NCI-H2029 (cell line): ENCODE measurements at places on chromosomes 4 and X.

DNA sequence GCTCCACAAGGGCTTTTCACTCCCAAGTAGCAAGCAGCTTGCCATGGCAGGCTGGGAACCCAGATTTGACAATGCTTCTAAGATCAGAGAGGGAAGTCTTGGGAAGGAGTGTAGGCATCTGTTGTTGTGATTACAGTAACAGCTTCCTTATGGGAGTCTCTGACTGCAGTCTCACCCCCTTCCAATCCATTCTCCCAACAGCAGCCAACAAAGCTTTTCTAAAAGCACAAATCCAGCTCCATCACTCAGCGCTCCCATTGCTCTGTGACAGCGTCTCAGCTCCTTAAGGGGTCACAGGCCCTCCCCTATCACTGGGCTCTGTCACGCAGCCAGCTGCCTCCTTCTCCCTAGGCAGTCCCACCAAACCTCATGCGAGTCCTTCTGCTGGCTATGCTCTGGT is 7.1 kb downstream of the IGFBP7 start:
- DNase-seq, result no peak

DNA sequence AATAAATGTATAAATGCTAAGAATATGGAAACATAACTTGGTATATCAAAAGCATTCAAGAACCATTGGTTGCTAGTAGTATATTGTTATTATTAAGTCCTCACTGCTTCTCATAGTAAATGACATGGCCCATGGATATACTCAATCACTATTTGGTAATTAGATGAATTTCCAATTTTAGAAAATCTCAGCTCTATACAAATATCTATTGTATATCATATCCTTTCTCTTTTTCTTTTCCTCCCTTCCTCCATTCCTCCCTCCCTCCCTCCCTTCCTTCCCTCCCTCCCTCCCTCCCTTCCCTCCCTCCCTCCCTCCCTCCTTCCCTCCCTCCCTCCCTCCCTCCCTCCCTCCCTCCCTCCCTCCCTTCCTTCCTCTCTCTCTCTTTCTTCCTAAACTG is 514.4 kb upstream of the LCORL start:
- no peak for DNase-seq

GRCh38 chrX:49704691-49705404 is 9.1 kb upstream of the PAGE1 start:
- no peak for DNase-seq

GRCh38 chr4:30153427-30153826 is 566.7 kb upstream of the PCDH7 start:
- DNase-seq, result no peak

DNA sequence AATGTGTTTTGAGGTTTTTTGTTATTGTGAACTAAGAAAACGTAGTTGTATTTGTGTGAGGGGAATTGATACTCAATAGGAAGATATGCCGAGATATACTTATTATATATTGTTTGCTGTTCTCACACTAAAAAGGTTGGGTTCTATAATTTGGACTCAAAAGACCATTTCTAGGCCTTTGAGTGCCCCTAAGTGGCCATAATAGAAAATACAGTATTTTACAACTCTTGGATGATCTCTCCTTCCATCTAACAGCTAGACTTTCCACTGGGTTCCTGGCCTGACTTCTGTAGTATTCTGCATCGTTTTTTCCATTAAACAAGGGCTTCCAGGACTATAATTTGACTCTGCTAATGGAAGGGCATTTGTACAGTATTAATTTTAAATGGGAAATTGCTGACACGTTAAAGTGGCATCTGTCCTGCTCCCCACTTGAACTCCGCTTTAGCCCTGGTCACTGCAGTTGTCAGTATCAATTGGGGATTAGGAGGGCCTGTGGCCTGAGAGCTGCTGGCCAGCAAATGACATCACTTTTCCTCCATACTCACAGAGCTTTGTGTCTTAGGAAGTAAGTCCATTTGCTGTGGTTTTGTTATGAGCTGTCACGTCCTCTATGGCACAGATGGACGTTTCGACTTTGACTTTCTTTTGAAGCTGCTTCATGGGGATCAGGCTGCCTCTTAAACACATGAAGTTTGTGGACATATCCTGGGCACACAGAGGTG is 176.9 kb downstream of the SLIT2 start:
- no peak for DNase-seq

DNA sequence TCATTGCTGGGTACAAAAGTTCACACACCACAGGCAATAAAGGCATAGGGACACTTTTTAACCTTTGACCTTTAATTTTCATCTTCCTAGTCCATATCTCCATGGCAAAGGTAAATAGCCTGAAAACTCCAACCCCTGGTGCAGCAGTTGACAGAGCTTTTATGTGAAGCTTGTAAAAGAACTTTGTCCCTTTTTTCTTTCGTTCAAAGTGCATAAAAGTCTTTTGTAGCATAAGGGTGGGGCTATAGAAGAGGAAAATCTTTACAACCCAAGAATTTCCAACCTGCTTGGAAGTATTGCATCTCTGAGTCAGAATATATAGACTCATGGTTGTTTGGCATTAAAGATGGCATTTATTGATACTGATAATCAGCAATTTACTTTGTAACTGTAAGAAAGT is 20.4 kb downstream of the POF1B start:
- no peak for DNase-seq

DNA sequence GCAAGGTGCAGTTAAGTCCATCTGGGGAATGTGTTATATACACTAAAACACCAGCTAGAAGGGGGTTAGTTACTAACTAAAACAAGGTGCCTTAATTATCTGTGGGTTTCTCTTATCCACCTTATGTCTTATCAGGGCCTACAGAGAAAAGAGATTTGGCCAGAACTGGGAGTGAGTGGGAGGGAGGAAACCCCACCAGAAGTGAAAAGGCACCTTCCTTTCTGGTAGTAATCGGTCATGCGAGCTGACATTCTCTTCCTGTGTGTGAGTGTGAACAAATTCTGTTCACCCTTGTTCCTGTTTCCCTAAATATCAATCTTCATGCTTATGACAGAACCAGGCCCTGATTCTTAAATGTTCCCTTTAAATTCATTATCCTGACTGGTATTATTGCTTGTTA is 43.5 kb downstream of the SRPX2 start:
- no peak for DNase-seq

DNA sequence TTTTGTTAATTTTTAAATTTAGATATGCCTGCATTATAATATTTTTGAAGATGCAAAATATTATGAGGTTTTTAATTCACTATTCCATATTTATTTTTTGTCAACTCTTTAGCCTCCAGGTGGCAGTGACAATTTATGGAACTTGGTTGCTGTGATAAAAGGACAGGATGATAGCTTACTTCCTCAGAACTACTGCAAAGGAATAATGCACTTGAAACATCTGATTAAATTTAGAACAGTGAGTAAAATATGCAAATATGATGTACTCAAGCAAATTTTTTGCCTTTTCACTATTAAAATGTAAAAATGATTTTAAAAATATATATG is 45.1 kb downstream of the SPATA4 start:
- DNase-seq, result peak; percentile 1

DNA sequence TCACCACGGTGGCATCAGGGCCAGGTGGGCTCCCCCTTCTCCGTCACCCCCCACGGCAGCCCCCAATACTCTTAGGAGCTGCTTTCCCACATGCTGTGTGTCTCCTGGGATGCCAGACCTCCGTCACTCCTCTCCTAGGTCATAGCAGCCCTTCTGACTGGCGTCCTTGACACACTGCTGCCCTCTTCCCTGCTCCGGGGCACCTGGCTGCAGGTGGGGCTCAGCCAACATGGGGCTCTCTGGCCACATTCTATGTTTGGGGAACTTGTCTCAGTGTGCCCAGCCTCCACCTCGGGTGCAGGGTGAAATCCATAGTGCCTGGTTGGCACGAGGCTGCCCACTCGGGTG is 13.8 kb downstream of the TMEM175 start:
- DNase-seq, result no peak

DNA sequence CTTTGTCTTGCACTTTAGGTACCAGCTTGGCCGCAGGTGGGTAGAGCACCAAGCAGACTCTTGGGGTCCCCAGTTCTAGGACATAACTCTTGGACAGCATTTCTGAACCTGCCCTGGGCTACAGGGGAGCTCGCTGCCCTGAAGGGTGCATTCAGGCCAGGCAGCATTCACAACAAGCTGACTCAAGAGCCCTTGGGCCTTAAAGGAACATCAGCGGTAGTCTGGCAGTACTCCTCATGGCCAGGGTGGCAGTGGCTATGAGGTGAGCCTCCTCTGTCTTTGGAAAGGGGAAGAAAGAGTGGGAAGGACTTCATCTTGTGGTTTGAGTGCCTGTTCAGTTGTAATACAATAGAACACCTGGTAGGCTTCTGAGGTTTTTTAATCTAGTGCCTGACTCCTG is 24.8 kb upstream of the SMARCA5 start:
- no peak for DNase-seq

DNA sequence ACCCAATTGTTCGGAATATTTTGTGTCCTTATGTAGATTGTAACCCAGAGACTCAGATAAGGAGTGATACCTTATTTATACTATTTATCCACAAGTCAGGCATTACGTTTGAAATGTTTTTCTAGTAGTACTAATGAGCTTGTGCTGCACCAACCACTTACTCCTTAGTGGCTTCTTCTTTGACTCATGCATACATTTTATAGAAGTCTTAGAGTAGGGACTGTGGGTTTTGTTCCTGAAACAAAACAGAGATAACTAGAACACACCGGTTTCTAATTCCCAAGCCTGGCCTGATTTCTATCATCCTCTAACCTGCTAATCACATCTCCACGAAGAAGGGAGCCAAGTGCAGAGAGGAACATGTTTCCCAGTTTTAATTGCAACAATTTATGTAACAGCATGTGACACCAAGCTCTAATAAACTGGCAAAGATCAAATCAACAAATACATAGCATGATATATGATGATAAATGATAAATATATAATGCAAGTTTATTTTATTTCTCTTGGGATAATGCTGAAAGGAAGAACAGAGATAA is 32.3 kb downstream of the MGARP start:
- DNase-seq, result no peak

- DNase-seq, result no peak
Measured at GRCh38 chr4:115453416-115453815, 340.0 kb upstream of the NDST4 start.

DNA sequence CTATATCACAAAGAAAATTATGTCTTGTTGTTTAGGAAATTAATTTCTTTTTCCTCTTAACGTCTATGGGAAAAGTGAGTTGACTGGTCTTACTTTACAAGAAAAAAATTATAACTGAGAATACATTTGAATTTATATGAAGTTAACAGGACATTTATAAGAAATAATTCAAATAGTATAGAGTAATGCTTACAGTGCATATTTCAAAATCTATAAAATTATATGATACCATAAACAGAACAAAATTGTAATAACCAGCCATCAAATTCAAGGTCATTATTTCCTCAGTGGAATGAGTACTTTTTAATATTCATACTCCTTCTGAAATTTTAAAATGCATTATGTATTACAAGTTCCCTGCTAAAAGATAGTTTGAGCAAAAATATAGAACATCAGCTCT is 884.5 kb downstream of the TECRL start:
- DNase-seq, result no peak
